ENCODE measurements at places on chromosomes 12 and 14.

- H3K36me3 ChIP-seq: no peaks in the 10 kb centered on the region
- H3K27me3 ChIP-seq: no peaks in the 10 kb centered on the region
- DNase-seq: peak; percentile 48
- peak overlapping the region; percentile 98 for H3K27ac ChIP-seq
Measured at GRCh38 chr12:89707703-89708564, 704 bp downstream of the ATP2B1 start.

GRCh38 chr14:56102941-56103340, 15.3 kb upstream of the PELI2 start:
- H3K27me3 ChIP-seq: no peaks in the 10 kb centered on the region
- DNase-seq: no peak
- H3K27ac ChIP-seq: no peak overlapping the region
- H3K36me3 ChIP-seq: no peaks in the 10 kb centered on the region
- H3K4me3 ChIP-seq: no peak overlapping the region

DNA sequence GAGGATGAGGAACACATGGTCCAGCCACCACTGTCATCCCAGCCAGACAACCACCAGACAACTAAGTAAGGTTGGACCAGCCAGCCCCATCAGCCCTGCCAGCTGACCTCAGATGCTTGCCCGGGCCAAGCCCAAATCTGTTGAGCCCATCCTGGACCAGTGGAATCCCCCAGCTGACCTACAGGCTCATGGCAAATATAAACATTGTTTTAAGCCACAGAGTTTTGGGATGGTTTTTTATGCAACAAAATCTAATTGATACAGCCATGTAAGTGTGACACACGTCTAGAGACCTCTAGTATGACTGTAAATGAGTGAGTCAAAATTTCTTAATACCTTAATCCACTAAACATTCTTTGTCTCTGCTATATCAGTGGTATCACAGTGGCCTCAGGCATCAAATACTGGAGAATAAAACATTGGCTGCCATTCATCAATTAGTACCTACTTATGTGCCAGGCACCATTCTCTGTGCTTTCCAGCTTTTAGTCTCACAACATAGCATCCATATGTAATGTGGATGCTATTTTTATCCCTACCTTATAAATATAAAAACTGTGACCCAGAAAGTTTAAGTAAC, 24.2 kb upstream of the NT5DC3 start:
- no peak overlapping the region for H3K27ac ChIP-seq
- no peaks in the 10 kb centered on the region for H3K27me3 ChIP-seq
- no peak overlapping the region for H3K4me3 ChIP-seq
- DNase-seq: no peak

GRCh38 chr12:54404061-54405004, 14.7 kb downstream of the ITGA5 start:
- H3K4me3 ChIP-seq: no peak overlapping the region
- H3K36me3 ChIP-seq: peaks cover 80% of the 10 kb centered on the region
- H3K4me1 ChIP-seq: no peaks in the 10 kb centered on the region
- H3K27me3 ChIP-seq: no peaks in the 10 kb centered on the region
- peak; percentile 47 for DNase-seq

- H3K36me3 ChIP-seq: peaks cover 4% of the 10 kb centered on the region
- no peak overlapping the region for H3K27ac ChIP-seq
- no peaks in the 10 kb centered on the region for H3K4me1 ChIP-seq
- no peak for DNase-seq
- no peak overlapping the region for H3K4me3 ChIP-seq
Measured at GRCh38 chr14:50510157-50510556, 22.2 kb downstream of the MAP4K5 start.

DNA sequence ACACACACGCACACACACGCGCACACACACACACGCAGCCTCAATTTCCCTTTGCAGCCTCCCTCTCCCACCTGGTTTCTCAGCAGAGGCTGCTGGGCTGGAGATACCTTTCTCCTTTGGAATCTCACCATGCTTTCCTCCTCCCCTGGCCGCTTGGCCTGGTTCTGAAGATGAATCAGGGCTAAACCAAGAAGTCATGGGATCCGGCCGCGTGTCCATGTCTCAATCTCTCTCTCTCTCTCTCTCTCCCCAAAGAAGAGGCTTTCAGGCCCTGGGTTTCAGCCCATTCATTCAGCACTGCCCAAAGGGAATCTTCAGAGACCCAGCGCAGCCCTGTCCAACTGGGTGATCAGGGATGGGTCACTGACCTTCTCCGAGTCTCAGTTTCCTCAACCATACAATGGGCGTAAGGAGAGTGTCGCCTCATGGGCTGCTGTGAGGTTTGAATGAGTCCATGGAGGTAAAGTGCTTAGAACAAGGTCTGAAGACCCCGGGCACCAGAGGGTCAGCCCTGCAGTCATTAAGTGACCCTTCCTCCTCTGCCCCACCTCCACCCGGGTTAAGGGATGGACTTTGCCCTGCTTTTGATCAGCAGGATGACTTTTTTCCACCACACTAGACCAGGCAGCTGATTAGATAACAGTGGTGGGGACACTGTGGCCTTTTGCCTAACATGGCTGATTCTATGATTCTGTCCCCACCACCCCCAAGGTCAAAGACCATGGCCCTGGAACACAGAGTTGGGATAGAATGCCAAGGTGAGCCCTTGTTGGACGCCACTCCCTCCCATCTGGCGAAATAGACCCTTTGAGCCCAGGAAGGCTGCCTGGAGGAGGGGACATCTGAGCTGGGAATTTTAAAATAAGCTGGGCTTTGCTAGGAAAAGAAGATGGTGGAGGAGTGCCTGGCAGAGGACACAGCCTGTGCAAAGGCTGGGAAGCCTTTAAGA, 42.1 kb downstream of the SCARB1 start:
- peak overlapping the region; percentile 9 for H3K4me3 ChIP-seq
- no peak for DNase-seq
- H3K4me1 ChIP-seq: peaks cover 14% of the 10 kb centered on the region
- no peak overlapping the region for H3K27ac ChIP-seq
- H3K36me3 ChIP-seq: no peaks in the 10 kb centered on the region

DNA sequence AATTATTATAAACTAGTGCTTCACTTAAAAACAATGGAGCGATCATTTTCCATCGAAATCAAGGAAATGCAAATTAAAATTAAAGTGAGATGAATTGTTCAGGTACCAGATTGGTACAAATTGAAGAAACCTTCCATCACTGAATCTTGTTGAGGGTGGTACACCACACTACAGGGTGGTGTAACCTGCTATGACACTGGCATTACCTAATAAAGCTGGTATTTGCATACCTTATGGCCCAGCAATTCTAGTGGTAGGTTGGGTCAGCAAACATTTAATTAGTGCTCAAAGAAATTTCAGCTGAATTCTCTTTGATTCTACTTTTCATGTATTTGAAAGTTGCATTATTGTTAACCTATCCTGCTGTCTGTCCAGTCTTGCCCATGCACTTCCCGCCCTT, 9.2 kb downstream of the TIGAR start:
- H3K4me3 ChIP-seq: no peak overlapping the region
- peaks cover 16% of the 10 kb centered on the region for H3K36me3 ChIP-seq
- H3K27me3 ChIP-seq: no peaks in the 10 kb centered on the region
- peak; percentile 15 for DNase-seq
- no peak overlapping the region for H3K27ac ChIP-seq
- H3K4me1 ChIP-seq: no peaks in the 10 kb centered on the region

- H3K27me3 ChIP-seq: no peaks in the 10 kb centered on the region
- H3K36me3 ChIP-seq: no peaks in the 10 kb centered on the region
- no peak overlapping the region for H3K27ac ChIP-seq
- H3K4me1 ChIP-seq: no peaks in the 10 kb centered on the region
Measured at GRCh38 chr14:29743531-29743930, 184.1 kb downstream of the PRKD1 start.

DNA sequence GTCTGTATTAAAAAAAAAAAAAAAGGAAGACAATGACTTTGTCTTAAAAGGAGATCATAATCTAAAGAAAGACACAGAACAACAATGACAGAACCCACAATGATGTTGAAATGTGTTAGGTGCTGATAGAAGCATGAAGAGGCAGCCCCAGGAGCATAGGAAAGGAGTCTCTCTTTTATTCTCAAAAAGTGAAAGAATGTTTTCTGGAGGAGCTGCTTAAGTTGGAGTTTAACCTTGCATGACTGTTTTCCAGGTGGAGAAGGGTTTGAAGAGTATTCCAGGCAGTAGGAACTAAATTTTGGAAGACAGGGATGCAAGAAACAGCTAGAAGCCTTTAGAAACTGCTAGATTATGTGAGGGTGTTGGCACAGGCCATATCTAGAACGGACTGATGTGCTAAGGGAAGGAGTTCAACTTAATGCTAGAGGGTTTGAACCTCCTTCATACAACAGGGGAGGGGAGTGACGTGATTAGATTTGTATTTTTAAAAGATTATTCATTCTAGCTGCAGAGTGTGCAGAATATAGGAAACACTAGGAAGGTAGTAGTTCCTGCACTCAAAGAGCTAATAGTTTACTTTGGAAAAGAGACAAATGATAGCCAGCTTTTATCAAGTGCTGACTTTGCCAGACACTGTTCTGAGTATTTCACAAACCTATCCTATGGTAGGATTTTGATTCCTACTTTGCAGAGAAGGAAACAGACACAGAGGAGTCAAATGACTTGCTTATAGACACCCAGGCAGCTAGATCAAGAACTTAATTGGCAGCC, 4.6 kb upstream of the RPL6 start:
- peaks cover 4% of the 10 kb centered on the region for H3K4me1 ChIP-seq
- no peak overlapping the region for H3K27ac ChIP-seq

GRCh38 chr12:41681898-41682297, 462.8 kb downstream of the GXYLT1 start:
- DNase-seq: no peak
- H3K27ac ChIP-seq: no peak overlapping the region
- no peaks in the 10 kb centered on the region for H3K36me3 ChIP-seq

DNA sequence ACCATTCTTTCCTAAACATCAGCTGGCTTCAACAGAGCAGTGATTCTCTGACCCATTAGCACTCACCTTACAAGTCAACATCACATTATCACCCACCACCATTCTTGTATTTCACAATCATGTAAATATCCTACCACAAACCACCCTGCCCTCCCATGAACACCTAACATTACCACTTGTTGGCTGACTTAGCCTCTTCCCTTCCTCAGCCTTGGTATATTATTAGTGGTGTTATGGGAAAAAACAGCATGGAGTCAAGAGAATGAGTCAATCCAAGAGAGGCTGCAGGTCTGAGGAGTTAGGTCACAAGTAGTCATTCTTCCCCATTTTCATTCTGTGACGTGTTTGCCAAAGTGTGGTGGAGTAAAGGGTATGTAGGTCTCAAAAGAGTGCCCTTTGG, 22.3 kb upstream of the MGP start:
- no peaks in the 10 kb centered on the region for H3K27me3 ChIP-seq
- no peaks in the 10 kb centered on the region for H3K4me1 ChIP-seq
- H3K27ac ChIP-seq: no peak overlapping the region
- DNase-seq: peak; percentile 46

GRCh38 chr12:73383584-73384222, 1111.5 kb downstream of the TRHDE start:
- no peaks in the 10 kb centered on the region for H3K4me1 ChIP-seq
- no peak overlapping the region for H3K4me3 ChIP-seq
- no peaks in the 10 kb centered on the region for H3K36me3 ChIP-seq

- H3K4me1 ChIP-seq: peaks cover 4% of the 10 kb centered on the region
- H3K36me3 ChIP-seq: no peaks in the 10 kb centered on the region
- H3K4me3 ChIP-seq: no peak overlapping the region
- peak overlapping the region; percentile 37 for H3K27ac ChIP-seq
- DNase-seq: no peak
Measured at GRCh38 chr12:26690601-26691000, 142.4 kb downstream of the ITPR2 start.

DNA sequence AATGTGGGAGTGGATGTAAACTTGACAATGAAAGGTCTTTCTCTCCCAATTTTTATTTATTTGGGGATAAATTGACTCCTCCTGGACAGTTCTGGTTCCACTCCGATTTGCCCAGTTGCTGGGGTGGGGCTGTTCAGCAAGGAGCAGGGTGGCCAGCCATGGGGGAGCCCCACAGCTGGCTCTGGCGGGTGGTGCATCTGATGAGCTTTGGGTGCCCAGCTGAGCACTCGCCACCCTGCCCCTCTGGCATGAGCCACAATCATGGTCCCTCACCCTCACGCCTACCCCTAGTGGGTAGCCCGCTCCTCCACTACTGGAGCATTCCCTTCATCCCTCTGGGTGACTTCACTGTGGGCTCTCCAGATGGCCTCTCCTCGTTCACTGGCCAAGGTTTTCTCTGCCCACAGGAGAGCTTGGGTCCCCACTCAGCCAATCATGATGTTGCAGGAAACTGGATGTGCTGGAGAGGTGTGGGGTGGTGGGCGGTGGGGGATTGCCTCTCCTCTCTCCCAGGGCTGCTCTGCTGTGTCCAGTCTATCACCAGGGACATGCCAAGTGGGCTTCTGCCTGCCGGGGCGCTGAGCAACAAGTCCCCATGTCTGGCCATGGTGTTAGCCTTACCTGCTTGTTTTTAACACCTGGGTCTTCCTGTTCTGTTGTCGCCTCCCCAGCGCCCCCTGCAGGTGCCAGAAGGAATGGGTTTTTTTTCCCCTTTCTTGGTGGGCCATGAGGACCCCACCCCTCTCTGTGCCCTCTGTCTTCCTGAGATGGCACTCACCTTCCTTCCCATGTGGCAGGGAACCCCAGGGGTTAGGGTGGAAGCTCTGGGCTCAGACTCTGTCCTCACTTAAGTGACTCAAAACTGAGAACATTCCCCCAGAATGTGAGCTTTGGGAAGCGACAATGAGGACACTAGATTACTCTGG, 3.4 kb downstream of the CYP46A1 start:
- no peaks in the 10 kb centered on the region for H3K27me3 ChIP-seq
- peak overlapping the region; percentile 24 for H3K4me3 ChIP-seq
- H3K4me1 ChIP-seq: peaks cover 16% of the 10 kb centered on the region
- no peaks in the 10 kb centered on the region for H3K36me3 ChIP-seq
- no peak overlapping the region for H3K27ac ChIP-seq

- H3K27ac ChIP-seq: no peak overlapping the region
- peaks cover 5% of the 10 kb centered on the region for H3K4me1 ChIP-seq
- peaks cover 2% of the 10 kb centered on the region for H3K36me3 ChIP-seq
- H3K27me3 ChIP-seq: no peaks in the 10 kb centered on the region
Measured at GRCh38 chr12:6020930-6021329, 75.9 kb upstream of the ANO2 start.

- no peaks in the 10 kb centered on the region for H3K36me3 ChIP-seq
- no peak overlapping the region for H3K27ac ChIP-seq
- peaks cover 67% of the 10 kb centered on the region for H3K27me3 ChIP-seq
- no peak for DNase-seq
Measured at GRCh38 chr12:102954134-102954533, 3.3 kb upstream of the ASCL1 start.

DNA sequence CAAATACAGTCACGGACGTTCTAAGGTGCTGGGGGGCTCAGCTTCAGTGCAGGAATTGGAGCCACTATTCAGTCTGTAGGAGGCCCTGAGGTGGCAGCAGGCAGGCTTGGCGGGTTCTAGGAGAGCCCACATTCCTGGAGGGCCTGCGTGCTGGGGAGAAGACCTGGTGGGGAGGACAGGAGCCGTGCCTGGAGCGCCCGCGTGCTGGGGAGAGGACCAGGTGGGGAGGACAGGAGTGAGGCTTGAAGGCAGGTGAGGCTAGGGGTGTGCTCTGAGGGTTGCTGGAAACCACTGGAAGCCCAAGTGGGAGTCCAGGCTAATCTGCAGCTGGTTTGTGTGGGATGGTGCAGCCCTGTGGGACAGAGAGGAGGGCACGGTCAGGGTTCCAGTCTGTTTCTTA, 23.1 kb downstream of the RHOF start:
- no peak overlapping the region for H3K4me3 ChIP-seq
- DNase-seq: no peak
- peaks cover 25% of the 10 kb centered on the region for H3K4me1 ChIP-seq
- H3K27ac ChIP-seq: peak overlapping the region; percentile 21

- peaks cover 8% of the 10 kb centered on the region for H3K36me3 ChIP-seq
- peak; percentile 42 for DNase-seq
- H3K4me3 ChIP-seq: peak overlapping the region; percentile 84
- peak overlapping the region; percentile 99 for H3K27ac ChIP-seq
Measured at GRCh38 chr12:47819138-47819895, 386 bp downstream of the HDAC7 start.

Measured in trophoblast cell (in vitro differentiated cells and primary cell).